ENCODE measurements at places on chromosomes 1 and 21.

DNA sequence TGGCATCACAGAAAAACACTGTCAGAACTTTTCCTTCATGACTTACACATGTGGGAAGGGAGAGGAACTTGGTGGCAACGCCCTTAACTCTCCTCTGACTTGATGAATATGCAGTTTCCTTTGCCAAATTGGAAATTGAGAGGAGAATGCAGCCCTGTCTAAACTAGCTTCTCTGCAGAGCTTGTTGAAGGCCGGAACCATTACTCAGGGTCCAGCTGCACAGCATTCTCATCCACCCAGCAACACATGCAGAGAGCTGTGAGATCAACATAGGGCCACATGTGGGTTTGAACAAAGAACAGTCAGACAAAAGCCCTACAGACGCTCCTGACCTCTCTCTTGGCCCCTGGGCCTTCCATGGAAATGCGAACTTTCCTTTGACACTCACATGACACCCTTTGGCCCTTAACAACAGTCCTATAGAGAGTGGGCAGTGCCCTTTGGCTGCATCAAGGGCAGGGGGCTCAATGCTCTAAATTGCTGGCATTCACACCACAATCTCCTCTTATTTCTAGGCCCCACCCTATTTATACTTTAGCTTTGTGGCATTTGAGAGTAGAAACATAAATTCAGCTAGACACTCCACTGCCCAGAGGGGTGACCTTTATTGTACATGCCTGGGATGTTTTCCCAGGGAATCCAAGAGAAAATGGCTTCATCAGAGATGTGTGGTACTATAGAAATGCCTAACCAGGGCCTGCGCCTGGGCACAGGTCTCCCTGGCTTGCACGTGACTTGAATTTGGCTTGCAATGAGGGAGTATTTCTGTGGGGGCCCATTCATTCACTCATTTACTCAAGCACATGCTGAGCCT, 64.4 kb downstream of the CDC7 start:
- no peak for DNase-seq

DNA sequence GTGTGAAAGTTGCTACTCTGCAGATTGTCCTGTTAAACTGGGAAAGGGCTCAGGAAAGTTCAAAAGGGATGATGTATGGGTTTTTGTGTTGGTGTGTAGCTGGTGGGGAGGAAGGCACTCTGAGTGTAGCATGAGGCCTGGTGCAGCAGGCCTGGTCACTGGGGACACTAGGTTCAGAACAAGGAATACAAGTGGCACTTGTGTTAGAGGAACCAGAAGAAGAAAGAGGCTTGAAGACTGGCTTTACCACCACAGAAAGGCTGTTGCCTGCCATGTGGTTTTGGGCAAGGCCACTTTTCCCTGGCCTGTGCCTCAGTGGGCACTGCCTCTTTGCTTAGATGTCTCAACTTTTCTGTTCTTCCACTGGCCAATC, 122.8 kb downstream of the NOS1AP start:
- DNase-seq = no peak

DNA sequence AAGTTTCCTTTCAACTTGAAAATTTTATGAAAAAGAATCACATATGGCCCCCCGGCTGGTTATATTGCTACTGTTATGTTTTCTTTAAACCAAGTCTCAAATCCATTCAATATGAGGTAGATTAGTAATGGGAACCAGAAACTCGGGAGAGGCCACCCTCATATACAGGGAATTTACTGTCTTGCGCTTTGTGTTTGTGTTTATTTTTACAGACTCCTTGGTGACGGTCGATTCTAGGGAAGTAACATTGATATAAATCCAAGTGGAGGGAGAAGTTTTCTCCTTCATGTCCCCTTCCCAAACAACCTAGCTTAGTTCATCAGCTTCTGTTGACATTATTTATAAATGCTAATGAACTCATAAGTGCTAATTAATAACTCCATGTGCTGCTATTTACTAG, 163.5 kb upstream of the LMO4 start:
- no peak for DNase-seq

DNA sequence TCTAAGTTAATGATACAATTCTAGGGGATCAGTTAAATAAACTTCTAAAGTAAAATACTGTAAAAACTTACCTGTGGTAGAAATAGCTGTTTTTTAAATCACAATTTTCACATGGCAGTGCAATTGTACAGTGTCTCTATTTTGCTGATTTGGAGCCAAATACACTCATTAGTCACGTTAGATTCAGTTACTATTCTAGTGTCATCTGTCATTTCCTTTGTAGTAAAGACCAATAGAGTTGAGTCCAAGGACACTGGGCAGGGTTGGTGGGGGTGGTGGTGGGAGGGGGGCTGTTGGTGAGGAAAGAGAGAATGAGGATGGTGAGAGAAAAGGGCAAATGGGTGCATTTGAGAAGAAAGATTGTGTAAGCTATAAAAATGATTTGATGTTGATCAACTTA, 33.6 kb downstream of the CD55 start:
- DNase-seq = no peak

- DNase-seq = peak; percentile 54
Observed at GRCh38 chr1:2561898-2562895, 6.0 kb downstream of the TNFRSF14 start.

- peak; percentile 53 for DNase-seq
Observed at GRCh38 chr1:221725735-221726672, 15.9 kb downstream of the DUSP10 start.

- DNase-seq = no peak
Observed at GRCh38 chr21:34670962-34671348, 2.2 kb downstream of the CLIC6 start.

- no peak for DNase-seq
Observed at GRCh38 chr1:41735631-41736260, 183.0 kb downstream of the HIVEP3 start.

Data from B cell (primary cell).